ENCODE measurements at places on chromosomes 12 and 14. TPM values are rescaled to one million over a fixed set of nuclear protein-coding genes. Genes with fewer than 3 reads are reported as not detected.
A peak's percentile ranks its signal among the peaks of the same experiment; 100 is the strongest.

The SLC25A21 gene
- not detected for polyA plus RNA-seq

The C12orf50 gene
- polyA plus RNA-seq = 0.10 TPM

DNA sequence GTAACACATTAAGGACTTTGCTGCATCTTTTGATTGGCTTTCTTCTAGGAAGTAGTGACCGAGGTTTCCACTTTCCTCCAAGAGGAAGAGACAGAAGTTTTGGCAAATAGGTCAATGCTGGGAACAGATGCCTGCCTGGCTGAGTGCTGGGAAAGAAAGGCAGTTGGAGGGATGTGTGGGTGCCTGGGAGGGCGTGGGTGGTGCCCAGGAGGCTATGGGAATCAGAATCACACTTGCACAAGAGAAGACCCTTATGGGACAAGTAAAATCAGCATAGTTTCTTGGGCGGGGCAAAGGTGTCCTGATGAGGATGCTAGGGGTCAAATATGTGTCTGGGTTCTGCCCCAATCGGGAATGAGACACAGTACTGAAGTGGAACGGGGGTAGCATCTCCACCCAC, 906 bp upstream of the ACADS start:
- DNase-seq = no peak

DNA sequence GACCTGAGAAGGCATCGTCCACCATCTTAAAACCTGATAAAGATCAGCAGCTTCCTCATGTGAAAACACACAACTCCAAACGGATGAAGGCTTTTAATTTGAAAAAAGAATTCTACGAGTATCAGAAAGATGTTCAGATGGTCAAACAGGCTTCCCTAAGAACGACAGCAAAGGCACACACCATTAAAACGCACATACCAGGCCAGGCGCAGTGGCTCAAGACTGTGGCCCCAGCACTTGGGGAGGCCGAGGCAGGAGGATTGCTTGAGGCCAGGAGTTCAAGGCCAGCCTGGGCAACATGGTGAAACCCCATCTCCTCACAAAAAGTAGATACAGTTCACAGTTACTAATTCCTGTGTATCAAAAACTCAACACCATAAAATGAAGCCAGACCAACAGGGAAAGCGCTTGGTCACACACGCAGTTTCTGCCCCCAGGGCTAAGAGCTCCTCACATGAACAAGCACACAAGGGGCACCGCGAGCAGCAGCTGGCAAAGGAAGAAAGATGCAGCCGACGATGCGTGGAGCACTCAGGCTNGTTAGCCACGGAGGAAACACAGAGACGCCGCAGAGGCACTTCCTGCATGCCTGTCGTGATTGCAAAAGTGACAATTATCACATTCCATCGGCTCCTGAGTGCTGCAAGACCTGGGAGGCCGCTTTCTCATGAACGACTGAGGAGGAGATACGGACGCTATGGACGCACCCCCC, 78.0 kb downstream of the NOC4L start:
- DNase-seq = no peak

DNA sequence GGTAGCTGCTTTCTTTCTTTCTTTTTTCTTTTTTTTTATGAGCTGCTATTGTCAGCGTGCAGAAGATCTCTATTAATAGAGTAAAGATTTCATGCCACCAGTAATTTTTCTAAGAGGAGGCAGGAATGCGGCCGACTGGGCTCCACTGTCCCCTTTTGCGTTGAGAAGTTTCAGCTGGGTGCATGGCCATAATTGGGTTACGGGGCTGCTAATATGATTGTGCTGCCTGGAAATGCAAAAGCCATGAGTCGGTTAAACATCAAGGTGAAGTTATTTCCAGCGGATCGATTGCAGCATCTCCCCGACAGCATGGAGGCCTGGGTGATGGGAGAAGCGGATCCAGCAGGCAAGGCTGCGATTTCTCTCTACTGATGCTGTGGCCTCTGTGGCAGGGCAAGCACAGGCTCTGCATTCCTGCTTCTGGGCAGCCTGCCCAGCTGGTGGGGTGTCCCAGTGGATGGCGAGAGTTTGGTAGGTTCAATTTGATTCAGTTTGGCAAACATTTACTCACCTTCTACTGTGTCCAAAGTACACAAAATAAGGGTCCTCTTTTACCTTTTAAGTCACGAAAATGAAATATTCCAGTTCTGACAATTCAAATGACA, 54.4 kb upstream of the PRMT8 start:
- DNase-seq = peak; percentile 61

The TAS2R8 gene
- not detected for polyA plus RNA-seq

- DNase-seq = no peak
These were observed 17.9 kb downstream of the FBRSL1 start for GRCh38 chr12:132507656-132508490.

The SLC38A4 gene
- 89.3 TPM for polyA plus RNA-seq

The SPTB gene
- 0.24 TPM for polyA plus RNA-seq

Measured in SK-N-SH (cell line).